RPMI7951 (cell line): ENCODE measurements at places on chromosomes 6 and 20.

DNA sequence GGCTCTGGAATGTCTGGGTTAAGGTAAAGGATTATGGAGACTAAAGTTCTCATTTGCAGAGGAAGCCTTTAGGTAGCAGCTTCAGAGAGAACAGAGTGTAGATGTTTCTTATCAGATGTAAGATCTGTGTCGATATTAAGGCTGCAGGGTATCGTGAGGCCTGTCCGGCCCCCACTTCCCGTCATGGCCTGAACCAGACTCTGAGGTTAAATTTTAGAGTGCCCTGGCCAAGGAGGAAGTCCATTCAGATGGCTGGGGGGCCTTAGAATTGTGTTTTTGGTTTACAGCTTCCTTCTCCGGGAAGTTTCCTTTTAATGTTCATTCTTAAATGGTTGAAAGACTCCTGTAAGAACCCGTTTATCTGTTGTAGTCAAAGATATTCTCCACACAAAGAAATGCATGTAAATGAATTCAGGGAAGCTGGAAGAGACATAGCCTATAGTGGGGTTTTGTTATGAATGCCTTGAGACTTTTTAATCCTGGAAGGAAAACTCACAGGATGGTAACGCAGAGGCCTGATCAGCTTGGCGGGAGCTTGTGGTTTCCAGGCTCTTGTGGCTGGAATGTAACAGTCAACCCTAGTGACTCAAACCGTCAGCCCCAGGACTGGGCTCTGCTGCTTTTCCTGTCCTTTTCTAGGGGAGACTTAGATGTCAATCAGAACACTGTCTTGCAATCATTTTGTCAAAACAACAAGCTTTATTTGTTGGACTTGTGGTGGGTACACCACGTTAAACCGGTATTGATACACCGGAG is 34.7 kb downstream of the KIF25 start:
- peak; percentile 95 for DNase-seq

- no peak for DNase-seq
Observed at GRCh38 chr6:55918639-55919038, 43.2 kb upstream of the BMP5 start.

DNA sequence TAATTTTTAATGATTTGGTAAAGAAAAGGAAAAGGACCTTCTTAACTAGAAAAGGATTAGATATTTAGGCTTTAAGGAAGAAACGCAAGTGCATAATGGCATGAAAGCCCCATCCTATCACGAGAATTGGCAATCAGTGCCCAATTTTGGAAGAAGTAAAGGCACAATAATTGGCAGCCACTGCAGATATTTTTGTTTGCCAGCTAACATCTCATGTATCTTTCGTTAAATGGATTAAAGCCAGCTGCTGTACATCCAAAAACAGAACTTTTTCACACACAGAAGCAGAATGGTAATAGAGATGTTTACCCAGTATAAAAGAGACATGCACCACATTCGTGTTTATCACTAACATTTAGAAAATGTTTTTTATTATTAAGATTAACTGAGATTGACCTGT is 180.3 kb downstream of the C6orf118 start:
- no peak for DNase-seq

- no peak for DNase-seq
Observed at GRCh38 chr6:170051229-170052172, 239.4 kb downstream of the DLL1 start.

DNA sequence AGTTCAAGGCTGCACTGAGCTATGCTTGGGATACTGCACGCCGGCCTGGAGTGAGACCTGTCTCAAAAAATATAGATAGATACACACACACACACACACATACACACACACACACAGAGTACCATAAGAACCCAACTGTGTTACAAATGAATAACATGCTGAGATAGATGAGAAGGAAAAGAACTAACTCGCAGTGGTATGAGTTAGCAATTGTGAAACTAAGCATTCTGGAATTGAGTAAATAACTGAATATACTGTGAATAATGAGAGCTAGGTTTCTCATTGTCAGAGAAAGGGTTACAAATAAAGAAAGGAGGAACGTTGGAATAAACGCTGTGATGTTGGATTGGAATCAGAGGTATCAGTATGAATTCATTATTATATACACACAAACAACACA is 14.6 kb upstream of the FAXC start:
- DNase-seq: no peak

- no peak for DNase-seq
Observed at GRCh38 chr6:64000818-64001491, 365.4 kb downstream of the PHF3 start.

GRCh38 chr6:125002406-125002741 is 40.1 kb downstream of the RNF217 start:
- DNase-seq: no peak

GRCh38 chr20:47854687-47855212 is 69.5 kb upstream of the SULF2 start:
- peak; percentile 78 for DNase-seq

DNA sequence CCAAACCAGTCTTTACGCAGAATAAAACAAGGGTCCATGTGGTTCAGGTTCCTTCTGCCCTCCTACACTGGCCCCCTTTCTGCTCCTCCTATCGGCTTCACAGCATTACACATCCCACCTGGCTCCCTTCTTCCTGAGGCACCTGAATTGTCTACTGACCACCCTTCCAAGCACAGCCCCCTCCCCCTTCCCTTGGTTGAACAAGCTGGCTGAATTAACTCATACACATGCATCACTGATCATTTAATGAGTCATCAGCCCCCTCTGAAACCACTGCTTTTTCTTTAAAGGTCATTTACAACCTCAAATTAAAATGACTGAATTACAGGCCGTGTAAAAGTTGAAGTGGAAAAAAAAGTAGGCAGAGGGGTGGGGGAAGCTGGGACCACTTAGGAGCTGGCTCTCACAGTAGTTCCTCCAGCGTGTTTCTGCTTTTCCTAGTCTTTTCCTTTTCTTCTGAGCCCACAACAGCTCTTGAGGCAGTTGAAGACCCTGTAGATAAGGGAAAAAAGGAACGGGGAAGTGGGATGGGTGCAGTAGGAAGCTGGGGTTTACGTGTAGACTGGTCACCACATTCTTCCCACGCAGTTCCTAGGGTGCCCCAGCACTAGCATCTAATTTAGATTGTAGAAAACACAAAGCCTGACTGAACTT is 67.6 kb downstream of the FYN start:
- peak; percentile 87 for DNase-seq

DNA sequence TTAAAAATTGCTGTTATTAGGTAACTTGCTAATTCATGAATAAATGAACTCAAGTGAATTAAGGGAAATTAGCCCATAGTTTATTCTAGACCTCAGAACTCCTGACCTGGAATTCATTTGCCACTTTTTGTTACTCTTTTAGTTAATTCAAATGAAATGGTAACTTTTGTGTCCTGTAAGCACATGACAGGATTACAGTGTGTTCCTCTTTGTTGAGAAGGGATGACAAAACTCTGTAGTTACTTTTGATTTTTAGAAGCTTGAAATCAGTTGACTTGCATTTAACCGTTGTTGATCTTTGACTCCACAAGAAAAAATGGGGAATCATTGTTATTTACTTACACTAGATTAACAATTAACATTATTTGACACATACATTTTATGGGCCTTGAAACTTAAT is 6.2 kb downstream of the SLC9A8 start:
- no peak for DNase-seq

DNA sequence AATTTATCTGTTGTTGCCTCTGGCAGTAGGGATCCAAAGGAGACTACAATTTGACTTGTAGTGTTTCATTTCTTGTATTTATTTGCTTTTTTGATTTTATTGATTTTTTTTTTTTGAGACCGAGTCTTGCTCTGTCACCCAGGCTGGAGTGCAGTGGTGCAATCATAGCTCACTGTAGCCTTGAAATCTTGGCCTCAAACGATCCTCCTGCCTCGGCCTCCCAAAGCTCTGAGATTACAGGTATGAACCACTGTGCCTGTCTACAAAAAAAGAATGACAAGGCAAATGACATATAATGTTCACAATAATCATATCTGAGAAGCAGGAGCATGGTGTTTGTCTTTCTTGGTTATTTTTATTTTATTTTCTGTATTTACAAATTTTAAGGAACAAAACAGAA is 117.6 kb upstream of the RNF24 start:
- DNase-seq: no peak

DNA sequence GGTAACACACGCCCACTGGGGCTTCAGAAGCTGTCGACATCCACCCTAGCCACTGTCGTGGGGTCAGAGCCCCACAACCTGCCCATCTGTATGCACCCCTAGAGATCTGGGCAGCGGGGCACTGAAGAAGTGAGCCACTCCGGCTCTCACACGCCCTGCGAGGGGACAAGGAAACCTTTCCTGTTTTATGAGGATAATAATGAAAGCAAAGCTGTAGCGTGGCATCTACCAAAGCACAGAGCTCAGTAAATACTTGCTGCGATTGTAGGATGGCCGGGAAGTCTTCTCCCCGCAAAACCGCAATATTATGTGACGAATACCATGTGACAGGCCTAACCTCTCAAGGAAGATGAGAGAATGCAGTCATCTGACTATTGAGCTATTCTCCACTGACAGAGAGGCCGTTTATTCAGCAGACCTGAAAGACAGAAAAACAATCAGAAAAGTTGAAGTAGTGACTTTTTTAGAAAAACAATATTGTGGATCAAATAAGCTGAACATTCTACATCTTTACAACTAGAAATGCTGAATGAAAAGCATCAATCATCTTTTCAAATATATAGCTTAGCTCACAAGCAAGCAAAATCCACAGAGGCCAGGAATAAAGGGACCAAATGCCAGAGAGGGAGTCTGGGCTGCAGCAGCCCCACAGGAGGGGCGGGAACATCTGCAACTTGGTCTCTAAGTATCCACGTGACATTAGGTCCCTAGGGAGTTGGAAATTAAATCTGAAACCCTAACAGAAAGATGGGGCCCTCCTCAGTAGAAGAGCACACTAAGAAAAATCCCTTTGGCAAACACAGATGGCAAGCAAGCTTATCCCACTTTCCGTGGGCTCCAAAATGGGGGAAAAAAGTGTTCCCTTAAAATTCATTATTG is 207.8 kb downstream of the TTLL2 start:
- DNase-seq: peak; percentile 42

DNA sequence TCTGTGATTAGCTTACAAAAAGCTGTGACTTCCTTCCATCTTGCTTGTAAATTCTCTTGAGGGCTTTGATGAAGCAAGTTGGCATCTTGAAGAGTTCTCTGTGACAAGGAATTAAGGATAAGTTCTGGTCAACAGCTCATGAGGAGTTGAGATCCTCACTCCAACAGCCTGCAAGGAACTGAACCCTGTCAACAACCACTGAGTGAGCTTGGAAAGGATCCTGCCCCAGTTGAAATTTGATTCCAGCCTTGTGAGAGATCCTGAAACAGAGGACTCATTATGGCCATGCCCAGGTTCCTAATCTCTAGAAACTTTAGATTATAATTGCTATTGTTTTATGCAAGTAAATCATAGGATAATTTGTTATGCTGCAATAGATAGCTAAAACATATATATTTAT is 133.7 kb downstream of the PTCHD4 start:
- no peak for DNase-seq

- DNase-seq: no peak
Observed at GRCh38 chr6:125918230-125918629, 38.3 kb upstream of the HINT3 start.

DNA sequence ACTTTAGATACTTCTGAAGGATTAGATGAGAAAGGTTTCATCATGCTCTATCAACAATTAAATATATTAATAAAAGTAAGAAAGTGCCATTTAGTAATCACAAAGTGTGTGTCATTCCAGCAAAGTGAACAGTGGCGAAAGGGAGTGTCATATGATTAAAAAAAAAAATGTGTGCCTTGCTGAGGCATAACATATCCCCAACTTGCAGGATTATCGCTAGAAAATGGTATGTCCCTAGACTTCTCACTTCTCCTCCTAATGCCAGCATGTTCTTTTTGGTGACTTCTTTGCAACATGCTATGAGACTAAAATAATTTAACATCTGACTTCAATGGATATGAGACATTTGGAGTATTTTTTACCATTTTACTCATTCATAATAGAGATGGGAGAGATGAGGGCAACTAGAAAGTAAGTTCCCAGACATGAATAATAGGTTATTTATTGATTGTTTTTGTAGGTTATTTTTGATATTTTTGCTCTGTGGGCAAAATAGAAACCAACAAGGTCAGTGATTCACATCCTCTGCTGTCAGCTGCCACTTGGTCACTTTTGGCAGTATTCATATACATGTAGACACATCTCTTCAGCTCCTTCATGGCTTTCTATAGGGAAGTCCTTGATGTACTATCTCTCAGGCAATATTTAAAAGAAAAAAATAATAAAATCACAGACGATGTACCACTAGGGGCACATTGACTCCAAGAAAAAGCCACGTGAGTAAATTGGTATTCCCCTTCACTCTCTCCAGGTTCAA is 370.1 kb downstream of the BMP2 start:
- DNase-seq: no peak

GRCh38 chr6:107653861-107654394 is 164.0 kb downstream of the SOBP start:
- no peak for DNase-seq

DNA sequence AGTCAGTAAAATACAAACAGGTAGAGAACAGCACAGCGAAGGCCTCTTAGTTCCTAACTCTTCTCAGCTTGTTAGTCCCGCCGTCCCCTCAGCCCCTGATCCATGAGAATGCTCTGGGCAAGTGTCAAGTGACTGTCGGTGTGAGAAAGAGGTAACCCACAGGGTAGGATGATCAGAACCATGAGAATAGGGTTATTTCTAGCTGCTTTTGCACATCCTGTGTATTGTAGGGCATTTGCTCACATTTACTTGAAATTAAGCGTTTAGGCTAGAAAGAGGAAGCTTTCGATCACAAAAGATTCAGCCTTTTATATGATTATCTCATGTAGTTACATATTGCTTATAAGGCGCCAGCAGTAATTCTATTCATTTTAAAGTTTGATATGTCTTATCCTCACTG is 103.0 kb upstream of the PDE10A start:
- no peak for DNase-seq

GRCh38 chr20:59777331-59777725 is 156.1 kb downstream of the SYCP2 start:
- no peak for DNase-seq

DNA sequence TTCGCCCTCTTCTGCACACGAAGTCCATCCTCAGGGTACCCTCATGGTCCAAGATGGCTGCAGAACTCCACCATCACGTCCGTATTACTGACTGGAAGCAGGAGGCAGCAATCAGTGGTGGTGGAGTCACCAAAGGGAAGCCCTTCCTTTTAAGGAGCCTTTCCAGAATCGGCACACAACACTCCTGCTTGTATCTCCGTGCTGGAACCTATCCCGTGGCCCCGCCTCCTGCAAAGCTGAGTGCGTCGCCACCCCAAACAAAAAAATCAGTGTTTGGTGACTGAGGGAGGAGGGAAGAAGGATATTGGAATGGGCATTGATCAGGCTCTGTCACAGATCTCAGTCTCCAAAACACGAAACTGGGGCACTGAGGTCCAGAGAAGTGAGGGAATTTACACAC is 5.8 kb upstream of the CCN5 start:
- no peak for DNase-seq

DNA sequence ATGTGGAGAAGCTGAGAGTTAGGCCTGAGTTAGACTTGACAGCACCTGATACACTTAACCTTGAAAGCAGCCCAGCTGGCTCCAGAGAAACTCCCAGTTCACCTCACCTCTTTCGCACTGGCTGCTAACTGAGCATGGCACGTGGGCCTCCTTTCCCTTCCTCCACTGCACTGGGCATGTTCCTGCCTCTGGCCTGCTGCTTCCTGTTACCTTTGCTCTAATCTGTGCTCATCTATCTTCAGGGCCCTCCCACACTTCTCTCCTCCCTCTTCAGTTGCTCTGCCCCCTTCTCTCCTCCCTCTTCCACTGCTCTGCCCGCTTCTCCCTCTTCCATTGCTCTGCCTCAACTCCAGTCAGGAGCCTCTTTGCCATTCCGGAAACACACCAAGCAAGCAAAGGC is 13.7 kb upstream of the UBE2V1 start:
- no peak for DNase-seq
